ENCODE measurements at places on chromosomes 11 and 22. TPM values are rescaled to one million over a fixed set of nuclear protein-coding genes. Genes with fewer than 3 reads are reported as not detected.

OR6T1 gene
- not detected for total RNA-seq

MN1 gene
- 3.2 TPM for total RNA-seq

ADAMTS8 gene
- total RNA-seq, result 2.5 TPM

MMP10 gene
- 0.54 TPM for total RNA-seq

IL18 gene
- total RNA-seq, result 98.7 TPM

ABTB2 gene
- 43.0 TPM for total RNA-seq

TRPC6 gene
- total RNA-seq, result 0.82 TPM

OR4X2 gene
- not detected for total RNA-seq

FLRT1 gene
- total RNA-seq, result 0.05 TPM

GDPD4 gene
- not detected for total RNA-seq

NEFH gene
- 0.19 TPM for total RNA-seq

F2 gene
- total RNA-seq, result 3.1 TPM

TBX1 gene
- total RNA-seq, result 3.8 TPM

SCUBE2 gene
- total RNA-seq, result 0.29 TPM

BDNF gene
- total RNA-seq, result 9.3 TPM

CCDC87 gene
- 0.52 TPM for total RNA-seq

TEX12 gene
- total RNA-seq, result not detected

TUBA8 gene
- 0.51 TPM for total RNA-seq

MAML2 gene
- 3.3 TPM for total RNA-seq

MUC5AC gene
- 0.95 TPM for total RNA-seq

OR8D4 gene
- not detected for total RNA-seq

KREMEN1 gene
- total RNA-seq, result 4.7 TPM

P2RY6 gene
- 5.7 TPM for total RNA-seq

KCNQ1 gene
- total RNA-seq, result 0.66 TPM

DEFB131B gene
- not detected for total RNA-seq

MAPK12 gene
- total RNA-seq, result 26.2 TPM

GPR137 gene
- total RNA-seq, result 32.9 TPM

OR51B2 gene
- not detected for total RNA-seq

CCDC81 gene
- 0.21 TPM for total RNA-seq

TRIM21 gene
- 22.1 TPM for total RNA-seq

UBXN1 gene
- total RNA-seq, result 117 TPM

ARHGAP8 gene
- 1.9 TPM for total RNA-seq

FAT3 gene
- 0.35 TPM for total RNA-seq

INS gene
- total RNA-seq, result not detected

CRYAB gene
- 27.1 TPM for total RNA-seq

AQP11 gene
- 1.4 TPM for total RNA-seq

RIMBP3C gene
- total RNA-seq, result not detected

SPECC1L gene
- total RNA-seq, result 18.0 TPM

BTBD18 gene
- total RNA-seq, result not detected

OVCH2 gene
- not detected for total RNA-seq

KRTAP5-4 gene
- not detected for total RNA-seq

NXPE4 gene
- not detected for total RNA-seq

USP2 gene
- 1.9 TPM for total RNA-seq

PKDREJ gene
- total RNA-seq, result not detected

VSIG2 gene
- total RNA-seq, result 0.08 TPM

C22orf42 gene
- not detected for total RNA-seq

SGSM1 gene
- 0.57 TPM for total RNA-seq

LARGE1 gene
- 4.1 TPM for total RNA-seq

DDI1 gene
- not detected for total RNA-seq

ZBTB16 gene
- 1.2 TPM for total RNA-seq

MTA2 gene
- total RNA-seq, result 87.8 TPM
